Activated T-cell treated with anti-CD3 and anti-CD28 coated beads for 1 hour (primary cell): ENCODE measurements at places on chromosomes 12 and 14.

DNA sequence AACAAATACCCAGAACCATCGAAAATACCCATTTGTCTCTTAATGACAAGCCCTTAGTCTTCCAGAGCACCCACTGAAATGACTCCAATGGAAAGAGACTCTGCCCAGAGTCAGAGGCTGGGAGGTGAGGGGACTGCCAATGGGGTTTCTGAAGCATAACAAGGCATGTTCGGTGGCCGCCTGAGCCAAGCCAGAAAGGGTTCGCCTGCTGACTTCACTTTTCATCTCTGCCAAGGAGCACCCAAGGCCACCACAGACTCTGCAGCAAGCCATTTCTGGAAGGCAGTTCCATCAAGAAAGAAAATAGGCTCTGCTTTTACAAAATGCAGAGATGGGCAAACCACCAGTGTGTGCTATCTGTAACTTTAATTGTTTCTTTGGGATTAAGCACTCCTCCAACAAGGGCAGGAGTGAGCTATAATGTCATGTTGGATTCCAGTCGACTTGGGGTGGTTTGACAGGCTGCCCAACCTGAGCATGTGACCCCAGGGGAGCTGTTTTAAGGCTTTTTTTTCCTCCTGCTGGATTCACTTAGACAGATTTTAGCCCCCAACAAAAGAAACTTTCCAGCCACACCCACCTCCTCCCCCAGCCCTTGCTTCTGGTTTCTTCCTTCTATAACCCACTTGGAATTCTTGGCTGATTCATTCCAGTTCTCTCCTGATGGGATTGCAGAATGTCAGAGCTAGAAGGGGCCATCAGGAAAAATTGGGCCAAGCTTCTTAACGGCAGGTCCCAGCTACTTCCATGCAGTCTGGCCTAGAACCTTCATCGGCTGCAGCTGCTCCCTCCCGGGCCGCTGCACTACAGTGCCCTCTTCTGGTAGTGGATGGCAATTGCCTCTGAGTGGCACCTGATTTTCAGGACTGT lies 24.1 kb downstream of the CKAP4 start:
- peak; percentile 53 for DNase-seq

DNA sequence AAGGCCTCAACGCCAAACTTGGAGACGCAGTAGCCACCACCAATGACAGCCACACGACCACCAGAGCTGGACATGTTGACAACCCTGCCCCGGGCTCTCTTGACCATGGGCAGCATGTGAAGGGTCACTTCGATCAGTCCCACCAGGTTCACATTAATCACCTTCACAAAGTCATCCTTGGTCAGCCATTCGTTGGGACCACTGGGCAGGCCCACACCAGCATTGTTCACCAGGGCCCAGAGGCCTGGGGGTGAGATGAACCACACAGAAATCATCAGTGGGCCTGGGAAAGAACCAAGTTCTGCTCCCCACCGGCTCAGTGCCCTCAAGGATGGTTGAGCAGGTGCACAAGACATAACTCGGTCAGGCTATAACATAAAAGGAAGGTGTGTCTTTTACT lies 4.0 kb downstream of the SDR9C7 start:
- DNase-seq: no peak

DNA sequence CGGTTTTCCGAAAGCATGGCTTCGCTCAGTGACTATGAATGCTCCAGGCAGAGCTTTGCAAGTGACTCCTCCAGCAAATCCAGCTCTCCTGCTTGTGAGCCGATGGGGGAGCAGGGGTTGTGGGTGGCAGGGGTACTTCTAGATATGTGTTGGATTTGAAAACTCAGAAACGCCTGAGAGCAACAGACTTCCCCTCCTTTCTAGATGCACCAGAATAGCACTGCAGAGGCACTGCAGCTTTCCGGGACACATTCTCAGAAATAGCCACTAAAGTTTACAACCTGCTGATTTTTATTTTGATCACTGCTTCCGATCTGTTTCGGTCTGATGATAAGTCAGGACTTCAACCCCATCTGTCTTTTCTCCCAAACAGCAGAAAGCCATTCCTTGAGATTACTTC lies 8.6 kb downstream of the TCP11L2 start:
- no peak for DNase-seq

DNA sequence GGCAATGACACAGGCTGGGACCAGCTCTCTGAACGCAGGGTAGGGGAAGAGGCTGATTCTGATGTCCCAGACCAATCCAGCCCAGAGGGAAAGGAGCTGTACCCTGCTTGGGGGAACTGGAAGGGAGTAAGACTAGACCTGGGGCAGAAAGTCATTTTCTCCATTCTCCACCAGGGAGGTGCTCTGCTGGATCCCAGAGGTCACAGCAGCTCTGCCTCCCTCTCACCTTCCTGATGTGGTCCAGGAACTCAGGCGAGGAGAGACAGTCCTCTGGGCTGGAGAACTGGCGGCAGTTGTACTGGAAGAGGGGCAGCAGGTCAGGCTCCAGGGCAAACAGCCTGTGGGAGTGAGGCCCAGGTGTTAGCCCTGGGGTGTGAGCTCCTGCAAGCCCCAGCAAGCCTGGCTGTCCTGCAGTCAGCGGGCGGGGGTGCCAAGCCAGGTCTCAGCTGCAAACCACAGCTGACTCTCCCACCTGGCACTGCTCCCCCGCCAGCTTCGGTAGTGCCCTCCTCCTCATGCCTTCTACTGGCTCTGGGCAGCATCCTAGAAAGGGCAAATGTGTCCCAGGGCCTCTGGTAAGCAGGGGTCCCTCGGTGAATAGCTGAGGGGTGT lies 1.9 kb downstream of the NGB start:
- DNase-seq: no peak

DNA sequence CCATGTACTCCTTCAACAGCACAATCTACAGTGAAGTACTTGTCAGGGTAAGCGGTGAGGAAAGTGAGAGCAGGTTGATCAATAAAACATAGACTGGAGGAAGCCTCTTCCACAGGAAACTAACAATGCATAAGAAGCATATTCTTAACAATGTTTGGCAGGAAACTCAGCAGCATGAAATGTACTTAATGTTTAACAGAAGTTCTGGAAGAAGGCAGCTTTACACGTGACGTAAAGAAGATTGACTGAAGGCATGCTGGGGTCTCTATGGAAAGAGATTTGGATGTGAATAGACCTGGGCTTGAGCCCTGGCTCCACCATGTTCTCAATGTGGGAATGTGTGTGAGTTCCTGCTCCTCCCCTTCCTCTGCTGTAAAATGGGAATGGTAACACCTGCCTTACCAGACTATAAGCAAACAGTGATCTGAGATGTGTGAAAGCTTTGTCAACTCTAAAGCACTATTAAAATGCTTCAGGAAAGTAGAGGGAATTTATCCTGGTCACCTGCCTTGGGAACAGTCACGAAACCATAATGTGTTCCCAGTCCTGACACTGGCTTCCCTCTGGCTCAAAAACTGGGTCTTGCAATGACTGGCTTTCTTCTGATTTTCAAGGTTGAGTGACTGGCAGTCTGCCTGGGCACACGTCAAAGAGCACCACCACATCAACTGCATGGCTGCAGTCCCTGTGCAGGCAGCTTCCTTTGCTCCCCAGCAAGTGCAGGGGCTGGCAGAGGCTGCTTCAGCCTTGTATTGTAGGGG lies 384.6 kb downstream of the APAF1 start:
- no peak for DNase-seq
